ENCODE measurements at places on chromosomes 11 and 22.

DNA sequence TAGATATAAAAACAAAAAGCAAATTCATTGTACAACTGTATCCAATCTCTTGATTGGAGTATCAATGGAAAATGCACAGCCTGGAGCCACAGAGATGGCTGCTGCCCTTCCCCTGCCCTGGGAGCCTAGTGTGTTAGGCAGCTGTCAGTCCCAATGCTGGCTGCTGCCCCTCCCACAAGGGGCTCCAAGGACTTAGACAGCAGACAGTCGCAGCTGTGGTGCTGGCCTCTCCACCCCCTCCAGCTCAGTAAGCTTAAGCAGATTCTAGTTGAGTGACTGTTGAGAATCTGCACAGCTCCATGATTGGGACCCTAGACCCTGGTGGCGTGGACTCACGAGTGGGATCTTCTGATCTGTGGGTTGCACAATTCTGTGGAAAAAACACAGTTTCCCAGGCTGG, 1511.2 kb downstream of the FAM181B start:
- no peak for DNase-seq

GRCh38 chr22:22878211-22878570, 9.4 kb upstream of the IGLL5 start:
- no peak for DNase-seq

- DNase-seq: no peak
These were observed 45.5 kb downstream of the ENDOD1 start for GRCh38 chr11:95135155-95135554.

DNA sequence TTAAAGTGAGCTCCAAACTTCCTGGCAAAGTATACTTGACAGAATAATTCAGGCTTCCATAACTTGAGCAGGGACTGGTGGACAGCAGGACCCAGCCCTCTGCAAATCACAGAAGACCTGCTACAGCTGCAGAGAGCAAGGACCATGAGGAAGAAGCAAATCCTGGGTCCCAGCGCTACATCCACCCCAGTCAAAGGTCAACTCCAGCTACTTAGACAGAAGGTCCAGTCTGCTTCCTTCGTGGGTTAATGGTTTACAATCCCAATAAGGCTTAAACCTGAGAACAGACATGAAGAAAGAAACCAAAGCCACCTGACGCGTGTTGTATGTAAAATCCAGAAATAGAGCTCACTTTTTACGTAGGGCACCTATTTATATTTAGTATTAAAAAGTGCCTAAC, 57.7 kb downstream of the SHANK2 start:
- DNase-seq: no peak

DNA sequence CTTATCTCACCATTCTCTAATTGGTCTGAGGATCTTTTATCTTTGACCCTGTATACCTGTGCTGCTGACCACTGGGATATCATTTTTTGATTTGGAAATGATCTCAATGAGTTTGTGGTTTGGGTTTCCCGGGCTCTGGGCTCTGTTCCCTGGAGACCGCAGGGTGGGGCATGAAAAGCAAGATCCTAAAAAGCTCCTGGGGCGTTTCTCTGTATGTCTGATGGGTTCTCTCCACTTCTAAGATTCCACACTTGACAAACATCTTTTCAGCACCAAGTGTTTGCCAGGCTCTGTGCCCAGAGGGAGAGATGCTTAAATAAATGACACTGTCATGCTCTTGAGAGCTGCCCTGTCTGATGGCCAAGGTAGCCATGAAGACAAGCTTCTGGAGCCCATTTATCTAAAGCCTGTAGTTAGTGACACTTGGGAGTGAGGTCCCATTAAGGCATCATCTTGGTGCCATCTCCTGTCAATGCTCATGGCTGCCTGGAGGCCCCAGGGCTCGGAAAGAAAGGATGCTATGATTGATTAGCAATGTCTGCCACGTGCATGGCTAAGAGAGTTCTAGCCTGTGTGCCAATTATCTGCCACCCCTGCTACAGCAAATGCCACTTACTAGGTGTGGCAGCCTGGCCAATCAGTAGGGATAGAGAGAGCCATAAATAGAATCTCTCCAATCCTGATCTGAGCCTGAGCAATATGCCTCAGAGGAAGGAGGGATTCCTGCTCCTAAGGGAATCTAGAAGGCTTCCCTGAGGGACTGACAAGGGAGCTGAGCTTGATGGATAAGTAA, 531.6 kb downstream of the MN1 start:
- no peak for DNase-seq

- peak; percentile 32 for DNase-seq
These were observed at the start of gene HSPA8 for GRCh38 chr11:123061403-123062157. Gene HSPA8, minus strand, starts transcription at chr11:123062136. Its CDS starts 812 bp downstream, at chr11:123061324.

GRCh38 chr11:13376838-13377237, 86.2 kb downstream of the BTBD10 start:
- DNase-seq: no peak

GRCh38 chr22:38599466-38599865, 29.5 kb upstream of the DMC1 start:
- DNase-seq: no peak

GRCh38 chr11:13761250-13761649, 92.8 kb downstream of the FAR1 start:
- no peak for DNase-seq

DNA sequence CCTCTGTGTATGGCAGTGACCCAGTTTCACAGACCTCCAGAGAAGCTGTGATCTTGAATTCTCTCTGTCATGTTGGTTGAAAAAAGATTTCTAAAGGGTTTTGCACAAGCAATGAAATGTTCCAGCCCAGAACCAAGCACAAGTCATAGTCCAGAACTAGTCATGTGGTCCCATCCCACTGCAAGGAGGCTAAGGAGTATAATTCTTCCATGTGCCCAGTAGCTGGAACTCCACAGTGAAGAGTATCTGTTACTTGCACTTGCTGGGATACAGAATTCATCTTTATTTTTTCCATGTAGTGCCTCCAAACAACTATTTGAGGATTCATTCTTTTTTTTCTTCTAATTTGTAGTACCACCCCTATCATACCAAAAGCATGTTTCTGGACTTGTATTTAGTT, 9.9 kb upstream of the MMP8 start:
- no peak for DNase-seq

DNA sequence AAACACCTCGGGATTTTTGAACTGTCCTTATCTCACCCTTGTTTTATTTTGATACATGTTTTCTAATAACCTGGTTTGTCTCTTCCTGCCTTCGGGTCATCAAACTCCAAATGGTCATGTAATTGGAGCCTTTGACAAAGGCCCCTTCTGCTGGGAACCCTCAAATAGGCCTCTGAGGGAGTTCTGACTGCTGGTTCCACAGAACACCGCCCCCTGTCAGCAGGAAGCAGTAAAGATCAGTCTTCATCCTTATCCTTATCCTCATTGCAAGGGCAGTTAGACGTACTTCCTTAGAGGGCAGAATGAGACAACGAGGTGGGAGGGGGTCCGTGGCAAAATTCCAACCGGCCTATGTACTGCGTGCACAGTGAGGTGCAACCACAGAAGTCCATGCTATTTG, 12.1 kb downstream of the TRIM51 start:
- DNase-seq: no peak

DNA sequence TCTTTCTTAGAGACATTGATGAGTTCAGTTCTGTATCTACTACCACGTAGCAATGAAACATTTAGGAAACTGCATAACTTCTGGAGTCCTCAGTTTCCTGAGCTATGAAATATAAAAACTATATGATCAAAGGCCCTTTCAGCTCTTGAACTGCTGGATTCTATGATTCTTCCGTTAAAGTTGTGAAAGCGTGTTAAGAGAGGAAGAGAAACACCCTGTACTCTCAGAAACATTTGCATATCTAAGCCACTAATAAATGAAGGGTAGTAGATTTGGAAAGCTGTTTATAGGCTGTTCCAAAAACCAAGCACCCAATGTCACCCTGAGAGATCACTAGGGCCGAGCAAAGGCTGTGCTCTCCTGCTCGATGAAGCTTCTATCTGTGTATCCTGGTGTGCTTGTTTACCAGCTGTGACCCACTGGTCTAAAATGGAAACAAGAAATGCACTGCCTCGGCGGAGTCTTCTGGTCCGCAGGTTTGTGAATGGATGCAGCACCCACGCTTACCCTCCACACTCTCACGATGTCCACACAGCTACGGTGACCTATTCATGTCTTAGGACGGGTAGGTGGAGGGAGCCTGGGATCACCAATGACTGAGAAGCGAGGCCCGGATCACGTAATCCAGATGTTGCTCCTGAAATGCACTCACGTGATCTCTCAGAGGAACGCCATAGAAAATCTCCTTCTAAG, 325.8 kb downstream of the OPCML start:
- no peak for DNase-seq

DNA sequence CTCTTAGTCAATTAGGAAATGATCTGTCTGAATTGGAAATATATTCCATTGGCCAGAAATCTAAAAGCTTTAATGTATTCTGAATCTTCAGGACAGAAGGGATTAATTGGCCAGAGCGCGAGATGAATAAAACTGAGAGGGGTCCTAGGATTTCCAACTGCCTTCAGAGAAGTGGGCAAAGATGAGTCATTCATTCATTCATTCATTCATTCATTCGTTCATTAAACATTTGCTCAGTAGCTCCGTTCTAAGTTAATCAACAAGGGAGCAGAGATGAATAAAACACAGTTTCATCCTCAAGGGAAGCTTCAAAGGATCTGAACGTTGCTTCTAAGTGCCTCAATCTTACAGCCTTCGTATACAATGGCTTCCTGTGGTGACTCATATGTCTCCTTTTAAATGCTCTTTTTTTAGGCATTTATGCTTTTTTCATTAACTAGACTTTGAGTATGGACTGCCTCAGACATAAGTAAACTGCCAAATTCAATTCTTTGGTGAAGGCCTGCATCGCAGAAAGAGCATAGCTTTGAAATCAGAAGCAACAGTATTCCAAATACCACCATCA, 537.4 kb upstream of the CCDC90B start:
- DNase-seq: no peak

GRCh38 chr11:57644748-57645688, 4.7 kb downstream of the YPEL4 start:
- peak; percentile 86 for DNase-seq

GRCh38 chr11:2138431-2139122, 612 bp downstream of the IGF2 start:
- DNase-seq: no peak

- DNase-seq: no peak
These were observed 36.9 kb downstream of the F2 start for GRCh38 chr11:46755962-46756361.

GRCh38 chr11:4030197-4030596, 64.4 kb upstream of the RRM1 start:
- DNase-seq: no peak

All from stimulated activated CD8-positive, alpha-beta memory T cell treated with anti-CD3 and anti-CD28 coated beads, Interleukin-4, amount 100 ng/mL, for 1 hour (primary cell).